ENCODE measurements at places on chromosomes 1 and 21.

DNA sequence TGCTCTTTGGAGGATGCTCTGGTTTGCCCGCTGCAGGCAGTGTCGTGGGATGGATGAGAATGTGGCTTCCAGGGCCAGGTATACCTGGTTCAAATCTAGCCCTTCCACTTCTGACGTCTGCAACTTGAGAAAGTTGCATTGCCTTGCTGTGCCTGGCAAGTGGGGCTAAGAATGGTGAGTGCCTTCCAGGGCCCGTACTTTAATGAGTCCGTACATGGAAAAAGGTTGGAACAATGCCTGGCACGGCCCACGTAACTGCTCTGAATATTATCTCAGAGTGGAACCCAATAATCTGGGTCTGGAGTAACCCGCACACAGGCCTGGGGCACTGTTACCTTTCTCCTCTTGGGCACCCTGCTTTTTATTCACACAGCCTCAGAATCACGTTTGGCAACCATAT is 146.7 kb upstream of the EDN2 start:
- no peak for DNase-seq

DNA sequence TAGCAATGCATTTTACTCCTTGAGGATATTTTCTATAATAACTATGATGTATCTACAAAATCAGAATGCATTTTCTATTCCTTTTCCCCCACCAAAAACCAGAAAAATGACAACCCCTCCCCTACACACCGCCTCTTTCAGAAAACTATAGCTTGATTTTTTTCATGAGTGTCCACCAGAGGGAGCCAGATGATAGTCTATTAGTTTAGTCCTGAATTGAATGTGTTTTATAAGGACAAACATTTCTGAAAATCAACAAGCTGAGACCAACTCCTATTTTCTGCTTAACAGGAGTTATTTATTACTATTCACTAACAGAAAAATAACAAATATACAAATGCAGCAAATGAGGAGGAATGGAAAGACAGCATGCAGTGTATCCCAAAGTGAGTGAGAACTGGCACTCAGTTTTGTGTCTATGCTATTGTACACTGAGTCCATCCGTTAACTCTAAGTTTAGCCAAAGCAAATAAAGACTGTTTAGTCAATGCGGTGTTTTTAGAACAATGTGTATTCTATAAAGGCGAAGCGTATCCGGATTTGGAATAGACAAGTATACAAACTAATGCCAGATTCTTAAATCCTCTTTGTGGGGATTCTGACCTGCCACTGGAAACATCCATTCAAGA is 182.6 kb downstream of the VAV3 start:
- DNase-seq, result peak; percentile 9

DNA sequence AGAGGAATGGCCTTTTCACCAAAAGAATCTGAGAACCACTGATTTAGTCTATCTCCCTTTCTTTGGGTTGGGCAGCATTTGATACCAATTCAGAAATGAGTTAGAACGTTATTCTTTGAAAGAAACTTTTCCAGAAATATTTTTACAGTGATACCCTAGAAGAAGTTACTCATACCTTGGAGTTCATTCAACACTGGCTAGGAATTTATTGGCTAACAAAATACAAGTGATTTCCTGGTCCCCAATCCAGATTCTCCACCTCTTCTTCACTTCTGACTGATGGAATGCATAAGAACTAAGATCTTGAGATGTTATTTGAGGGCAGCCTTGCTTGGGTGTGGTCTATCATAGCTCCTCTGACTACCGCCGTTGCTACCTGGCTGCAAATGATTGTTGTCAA is 9.4 kb downstream of the C1orf162 start:
- DNase-seq, result no peak

DNA sequence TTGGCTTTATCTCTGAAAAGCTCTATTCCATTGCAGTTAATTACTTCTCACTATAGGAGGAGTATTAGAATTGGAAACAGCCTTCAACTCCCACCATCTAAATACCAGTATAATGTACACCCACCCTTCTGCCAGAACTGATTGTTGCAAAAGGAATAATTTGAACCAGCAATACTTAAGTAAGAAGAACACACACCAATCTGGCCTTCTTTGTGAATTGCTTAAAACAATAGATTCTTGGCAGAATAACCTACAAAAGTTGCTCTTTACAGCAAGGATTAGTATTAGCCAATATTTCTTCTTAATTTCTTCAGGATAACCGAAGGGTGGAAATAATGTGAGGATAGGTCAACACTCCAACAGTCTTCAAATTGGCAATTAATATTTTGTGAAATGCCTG is 54.9 kb upstream of the ADAMTS5 start:
- DNase-seq, result no peak

DNA sequence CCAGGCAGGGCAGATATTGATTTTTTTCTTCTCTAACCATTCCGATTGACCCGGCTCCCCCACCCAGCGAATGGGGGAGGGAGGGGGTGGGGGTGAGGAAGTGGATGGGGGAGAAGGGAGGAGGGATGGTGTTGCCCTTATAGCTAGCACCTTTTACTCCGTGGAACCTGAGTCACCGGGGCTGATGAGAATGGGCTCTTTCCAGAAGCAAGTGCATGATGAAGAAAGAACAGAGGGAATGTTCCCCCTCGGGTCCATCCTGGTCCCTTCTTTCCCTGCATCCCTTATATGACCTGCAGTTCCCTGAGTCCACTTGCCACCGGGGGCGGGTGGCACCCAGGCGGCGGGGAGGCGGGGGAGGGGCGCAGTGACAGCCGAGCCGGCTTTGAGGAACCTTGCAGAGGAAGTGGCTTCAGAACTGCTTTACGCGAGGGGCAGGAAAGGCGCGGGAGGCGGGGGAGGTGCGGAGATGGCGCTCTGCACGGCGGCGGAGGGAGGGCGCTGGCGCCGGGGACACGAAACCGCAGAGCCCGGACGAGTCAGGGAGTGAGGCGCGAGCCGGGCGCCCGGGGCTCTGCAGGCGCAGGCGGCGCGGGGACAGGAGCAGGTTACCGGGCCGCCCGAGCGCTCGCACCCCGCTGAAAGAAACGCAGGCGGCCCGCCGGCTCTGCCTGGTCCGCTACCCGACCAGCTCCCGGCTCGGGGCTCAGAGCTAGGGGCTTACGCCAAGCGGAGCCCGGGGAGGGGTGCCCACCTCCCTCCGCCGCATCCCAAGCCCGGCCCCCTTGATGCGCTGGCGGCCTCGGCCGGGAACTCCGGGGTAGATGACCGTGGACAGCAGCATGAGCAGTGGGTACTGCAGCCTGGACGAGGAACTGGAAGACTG is 49.7 kb downstream of the RASSF5 start:
- DNase-seq, result peak; percentile 58

DNA sequence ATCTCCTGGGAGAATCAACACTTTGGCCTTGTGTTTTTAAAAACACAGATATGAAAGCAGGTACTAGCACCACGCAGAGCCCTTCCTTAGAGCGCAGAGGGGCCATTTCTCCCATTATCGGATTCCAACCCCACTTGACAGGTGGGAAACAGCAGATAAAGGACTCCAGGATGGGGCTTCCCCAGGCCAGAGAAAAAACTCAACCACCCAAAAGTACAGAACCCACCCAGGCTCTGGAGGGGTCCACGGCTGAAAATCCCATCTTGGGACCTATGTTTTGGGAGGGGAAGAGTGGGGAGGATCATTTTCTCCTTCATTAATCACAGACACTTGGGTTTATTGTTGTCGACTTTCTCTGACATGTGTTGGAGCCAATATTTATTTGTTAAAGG is 27.1 kb upstream of the COL18A1 start:
- no peak for DNase-seq
